ENCODE measurements at places on chromosomes 2 and 18.

GRCh38 chr18:28159055-28159454 lies 17.9 kb downstream of the CDH2 start:
- no peak for DNase-seq

- DNase-seq: no peak
Measured at GRCh38 chr2:146265656-146266055, 1579.2 kb upstream of the ACVR2A start.

GRCh38 chr2:216071111-216071851 lies 10.3 kb downstream of the PECR start:
- no peak for DNase-seq

GRCh38 chr2:85421260-85422071 lies 3.0 kb downstream of the SH2D6 start:
- no peak for DNase-seq

GRCh38 chr2:8779795-8780671 lies 57.4 kb downstream of the KIDINS220 start:
- DNase-seq: no peak

- no peak for DNase-seq
Measured at GRCh38 chr2:145112467-145112866, 592.5 kb upstream of the ZEB2 start.

DNA sequence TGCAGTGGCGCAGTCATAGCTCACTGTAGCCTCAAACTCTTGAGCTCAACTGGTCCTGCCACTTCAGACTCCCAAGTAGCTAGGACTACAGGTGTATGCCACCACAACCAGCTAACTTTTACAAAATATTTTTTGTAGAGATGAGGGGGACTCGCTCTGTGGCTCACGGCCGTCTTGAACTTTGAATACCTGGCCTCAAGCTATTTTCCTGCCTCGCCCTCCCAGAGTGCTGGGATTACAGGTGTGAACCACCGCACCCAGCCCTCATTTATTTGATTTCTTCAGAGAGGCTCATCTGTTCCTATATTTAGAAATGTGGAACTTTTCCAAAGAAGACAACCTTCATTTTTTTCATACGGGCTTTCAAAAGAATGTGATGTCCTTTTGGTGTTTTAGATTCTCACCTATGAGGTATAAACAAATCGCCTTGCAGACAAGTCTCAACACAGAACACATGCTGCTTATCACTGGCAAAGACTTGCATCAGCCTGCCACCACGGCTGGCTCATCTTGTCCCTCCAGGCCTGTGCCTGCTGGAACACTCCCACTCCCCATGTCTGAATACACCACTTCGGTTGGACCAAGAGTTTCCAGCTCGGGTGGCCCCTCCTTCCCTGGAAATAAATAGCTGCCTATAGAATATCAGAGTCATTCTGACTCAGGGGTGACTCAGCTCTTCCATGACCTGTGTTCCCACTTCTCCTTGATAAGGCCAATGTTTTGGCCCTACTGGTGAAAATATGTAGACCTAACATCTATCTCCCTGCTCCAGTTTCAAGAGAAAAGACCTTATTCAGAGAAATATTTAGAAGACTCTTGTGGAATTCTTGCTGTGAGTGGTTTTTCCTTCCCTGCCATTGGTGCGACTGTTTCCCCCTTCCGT lies 202.6 kb downstream of the TGIF1 start:
- peak; percentile 32 for DNase-seq

- DNase-seq: no peak
Measured at GRCh38 chr2:73091164-73091563, 19.7 kb upstream of the SFXN5 start.

- no peak for DNase-seq
Measured at GRCh38 chr2:15869396-15869795, 71.0 kb upstream of the MYCN start.

- no peak for DNase-seq
Measured at GRCh38 chr2:43887176-43887575, 48.4 kb downstream of the ABCG8 start.

- no peak for DNase-seq
Measured at GRCh38 chr18:46591783-46592391, 65.1 kb downstream of the LOXHD1 start.

Measured in anterior cingulate cortex (tissue), 58 donors.